Activated T-cell treated with anti-CD3 and anti-CD28 coated beads for 48 hours (primary cell): ENCODE measurements at places on chromosomes 11 and 22.

GRCh38 chr11:1156506-1157340 lies 1.0 kb upstream of the MUC5AC start:
- DNase-seq: no peak

- DNase-seq: no peak
Observed at GRCh38 chr11:18063862-18064434, 17.9 kb upstream of the TPH1 start.

GRCh38 chr22:17781319-17782031 lies 7.2 kb upstream of the BID start:
- DNase-seq: peak; percentile 48

- DNase-seq: no peak
Observed at GRCh38 chr11:70381872-70382861, 16.2 kb upstream of the CTTN start.

- DNase-seq: no peak
Observed at GRCh38 chr11:119875841-119876600, 147.0 kb upstream of the NECTIN1 start.

- DNase-seq: no peak
Observed at GRCh38 chr11:109490953-109491635, 69.1 kb downstream of the C11orf87 start.

DNA sequence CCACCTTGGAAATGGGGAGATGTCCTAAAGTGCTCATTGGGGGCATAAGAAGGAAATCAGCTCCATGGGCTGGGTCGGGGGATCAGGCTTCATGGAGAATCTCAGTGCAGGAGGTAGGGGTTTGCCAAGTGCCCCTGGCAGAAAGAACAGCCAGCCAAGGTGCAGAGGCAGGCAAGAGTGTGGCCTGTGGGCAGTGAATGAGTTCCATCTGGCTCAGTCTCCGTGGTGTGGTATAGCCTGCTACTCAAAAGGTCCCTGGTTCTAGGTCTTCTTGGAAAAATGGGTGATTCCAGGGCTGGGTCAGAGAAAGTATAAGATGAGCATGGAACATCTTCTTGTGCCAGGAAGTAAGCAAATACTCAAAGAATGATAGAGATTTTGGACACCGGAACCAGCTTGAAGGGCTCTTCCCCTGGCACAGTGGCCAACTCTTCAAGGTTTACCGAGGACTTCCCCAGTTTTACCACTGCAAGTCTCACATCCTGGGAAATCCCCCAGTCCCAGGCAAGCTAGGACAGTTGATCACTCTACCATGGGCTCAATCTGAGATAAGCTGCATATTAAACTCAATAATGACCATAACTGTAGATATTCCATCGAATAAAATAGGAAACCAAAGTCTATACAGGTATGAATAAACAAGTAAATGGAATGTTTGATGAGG lies 10.6 kb upstream of the ARAP1 start:
- DNase-seq: no peak
